CD4-positive, alpha-beta T cell treated with Interleukin-12 subunit alpha and Interleukin-12 subunit beta, for 1 hour (primary cell): ENCODE measurements at places on chromosomes 4 and X.

- no peak for DNase-seq
These were observed 717.6 kb upstream of the TENM3 start for GRCh38 chr4:181525634-181526033.

DNA sequence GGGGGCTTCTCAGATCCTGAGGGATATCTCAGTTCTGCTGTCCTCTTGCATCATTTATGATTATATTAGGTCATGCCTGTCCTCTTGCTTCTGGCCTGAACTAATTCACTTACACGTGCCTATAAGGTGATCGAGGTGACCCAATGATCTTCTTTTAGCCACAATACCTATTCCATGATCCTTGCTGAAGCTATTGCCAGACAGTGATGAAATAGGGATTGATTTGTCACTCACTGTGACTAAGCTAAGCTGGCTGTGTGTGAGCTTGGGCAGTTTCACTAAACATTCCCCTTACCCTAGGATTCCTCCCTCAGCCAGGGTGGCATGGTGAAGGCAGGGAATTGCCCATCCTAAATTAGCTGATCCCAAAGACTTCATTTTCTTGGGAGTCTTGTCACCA is 19.0 kb downstream of the HADH start:
- DNase-seq: no peak

DNA sequence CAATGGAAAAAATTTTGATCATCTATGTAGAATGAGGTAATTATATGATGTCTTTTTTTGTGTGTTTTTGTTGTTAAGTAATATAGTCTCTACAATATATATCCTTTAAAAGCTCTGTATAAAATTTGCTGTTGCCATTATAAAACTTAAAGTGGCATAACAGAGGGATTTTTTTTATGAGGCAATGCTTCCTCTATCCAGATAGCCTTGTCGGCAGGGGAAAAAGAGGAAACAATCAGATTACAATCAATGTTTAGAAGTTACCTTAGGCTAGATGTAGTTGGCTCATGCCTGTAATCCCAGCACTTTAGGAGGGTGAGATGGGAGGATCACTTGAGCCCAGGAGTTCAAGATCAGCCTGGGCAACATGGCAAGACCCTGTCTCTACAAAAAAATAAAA is 86.8 kb downstream of the DIAPH2 start:
- no peak for DNase-seq

- DNase-seq: no peak
These were observed 47.7 kb downstream of the PDGFRA start for GRCh38 chr4:54276641-54277430.

DNA sequence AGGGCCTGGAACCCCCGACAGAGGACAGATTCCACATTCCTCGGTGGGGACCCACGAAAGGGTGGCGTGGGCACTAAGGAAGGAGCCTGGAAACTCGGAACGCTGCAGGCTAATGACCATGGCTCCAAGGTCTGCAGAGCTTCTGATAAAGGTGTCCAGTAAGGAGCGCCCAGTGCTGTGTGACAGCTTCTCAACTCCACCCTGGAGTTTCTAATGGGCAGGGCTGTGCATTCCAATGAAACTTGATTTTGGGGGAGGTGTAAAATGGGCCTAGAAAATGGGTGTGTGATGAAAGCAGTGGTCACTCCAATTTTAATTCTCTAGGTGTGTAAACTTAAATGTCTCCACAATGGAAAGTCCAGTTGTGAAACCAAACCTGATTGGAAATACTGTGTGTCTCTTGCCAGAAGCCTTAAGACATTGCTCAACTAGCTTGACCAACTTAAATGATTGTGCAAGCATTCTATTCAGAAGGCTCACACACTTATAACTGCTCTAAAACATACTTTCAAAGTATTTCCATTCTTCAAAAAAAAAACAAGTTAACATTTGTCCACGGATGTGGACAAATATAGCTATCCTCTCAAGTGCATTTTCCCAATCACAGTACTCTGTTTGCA is 52.1 kb downstream of the XAGE2 start:
- no peak for DNase-seq

- no peak for DNase-seq
These were observed 69.9 kb upstream of the FBXW7 start for GRCh38 chr4:152605641-152606335.

DNA sequence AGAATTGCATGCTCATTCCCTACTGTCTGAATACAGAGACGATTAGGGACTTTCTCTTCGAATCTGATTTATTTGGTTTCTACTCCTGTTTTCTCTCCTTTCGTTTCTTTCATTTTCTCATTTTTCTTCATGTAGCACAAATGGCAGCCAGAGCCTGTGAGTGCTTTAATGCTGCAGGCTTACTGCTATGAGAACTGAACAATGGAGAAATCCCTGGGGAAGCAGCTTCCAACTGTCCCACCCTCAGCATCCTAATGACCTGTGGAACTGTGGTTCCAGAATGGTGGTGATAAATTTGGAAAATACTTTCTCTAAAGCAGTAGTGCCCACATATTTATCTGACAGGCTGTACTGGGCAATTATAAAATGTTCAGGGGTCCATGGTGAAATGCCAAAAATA is 930.4 kb downstream of the DMD start:
- no peak for DNase-seq

GRCh38 chrX:17098516-17099247 is 152.2 kb downstream of the REPS2 start:
- no peak for DNase-seq

GRCh38 chr4:35300996-35301774 is 943.1 kb downstream of the ARAP2 start:
- no peak for DNase-seq

GRCh38 chrX:66915893-66916292 is 277.0 kb upstream of the EDA2R start:
- DNase-seq: no peak

DNA sequence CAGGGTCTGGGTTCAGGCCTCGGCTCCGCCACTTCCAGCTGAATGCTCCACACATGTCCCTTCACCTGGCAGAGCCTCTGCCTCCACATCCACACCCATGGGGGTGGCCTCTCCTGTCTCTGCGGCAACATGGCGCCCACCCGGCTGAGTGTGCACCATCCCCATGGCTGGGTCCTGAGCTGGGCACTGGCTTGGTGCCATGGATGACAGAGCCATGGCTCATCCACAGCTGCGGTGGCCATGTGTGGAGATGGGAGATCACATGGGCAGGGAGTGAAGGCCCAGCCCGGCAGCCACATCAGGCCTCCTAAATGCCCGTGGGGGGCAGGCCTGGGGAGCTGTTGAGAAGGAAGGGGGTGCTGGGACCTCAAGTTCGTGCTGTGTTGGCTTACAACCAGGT is 213.7 kb downstream of the AFAP1 start:
- DNase-seq: no peak

- no peak for DNase-seq
These were observed 90.4 kb downstream of the COL4A6 start for GRCh38 chrX:108347800-108348199.

GRCh38 chrX:40622479-40623138 is 619 bp upstream of the MPC1L start:
- no peak for DNase-seq
